Cortex of kidney (tissue), 1 donor: ENCODE measurements at places on chromosomes 7 and 10.

DNA sequence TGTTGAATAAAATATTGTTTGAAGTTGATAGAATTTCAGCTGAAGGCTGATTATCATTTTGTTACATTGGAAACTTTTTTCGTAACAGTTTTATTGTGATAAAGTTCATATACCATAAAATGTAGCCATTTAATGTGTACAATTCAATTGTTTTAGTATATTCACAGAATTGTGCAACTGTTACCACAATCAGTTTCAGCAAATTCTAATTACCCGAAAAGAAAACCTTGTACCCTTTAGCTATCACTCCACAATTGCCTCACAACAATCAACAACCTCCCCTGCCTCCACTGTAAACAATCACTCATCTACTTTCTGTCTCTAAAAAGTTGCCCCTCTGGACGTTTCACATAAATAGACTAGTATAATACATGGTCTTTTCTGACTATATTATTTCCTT is 179.7 kb upstream of the BET1 start:
- no peak for DNase-seq

DNA sequence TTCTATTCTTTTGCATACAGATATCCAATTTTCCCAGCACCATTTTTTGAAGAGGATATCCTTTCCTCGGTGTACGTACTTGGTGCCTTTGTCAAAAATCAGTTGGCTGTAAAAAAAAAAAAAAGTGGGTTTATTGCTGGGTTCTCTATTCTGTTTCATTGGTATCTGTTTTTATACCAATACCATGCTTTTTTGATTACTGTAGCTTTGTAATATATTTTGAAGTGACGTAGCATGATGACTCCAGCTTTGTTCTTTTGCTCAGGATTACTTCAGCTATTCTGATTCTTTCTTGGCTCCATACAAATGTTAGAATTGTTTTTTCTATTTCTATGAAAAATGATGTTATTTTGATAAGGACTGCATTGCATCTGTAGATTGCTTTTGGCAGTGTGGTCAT is 165.5 kb downstream of the MLLT10 start:
- DNase-seq = no peak

DNA sequence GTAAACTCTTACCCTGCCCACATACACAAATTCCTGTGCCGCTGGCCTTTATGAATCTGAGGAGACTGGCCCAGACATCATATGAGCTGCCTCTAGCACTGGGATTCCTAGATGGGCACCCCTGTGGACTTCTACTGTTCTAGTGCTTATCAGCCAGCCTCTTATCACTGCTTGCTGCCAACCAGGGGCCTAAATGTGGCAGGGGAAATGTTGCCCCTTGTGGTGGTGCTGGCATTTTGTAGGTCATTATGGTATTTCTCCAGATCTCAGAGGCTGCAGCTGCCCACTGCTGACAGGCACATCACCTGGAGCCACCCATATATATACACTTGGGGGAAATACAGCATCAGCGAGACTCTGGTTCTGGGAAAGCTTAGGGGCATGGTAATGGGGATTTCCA is 5.4 kb downstream of the SFR1 start:
- no peak for DNase-seq

GRCh38 chr7:151409667-151410404 is at the start of gene WDR86:
Gene WDR86 (minus strand): TSS chr7:151410038. CDS start chr7:151409589, 449 bp downstream.
- no peak for DNase-seq

DNA sequence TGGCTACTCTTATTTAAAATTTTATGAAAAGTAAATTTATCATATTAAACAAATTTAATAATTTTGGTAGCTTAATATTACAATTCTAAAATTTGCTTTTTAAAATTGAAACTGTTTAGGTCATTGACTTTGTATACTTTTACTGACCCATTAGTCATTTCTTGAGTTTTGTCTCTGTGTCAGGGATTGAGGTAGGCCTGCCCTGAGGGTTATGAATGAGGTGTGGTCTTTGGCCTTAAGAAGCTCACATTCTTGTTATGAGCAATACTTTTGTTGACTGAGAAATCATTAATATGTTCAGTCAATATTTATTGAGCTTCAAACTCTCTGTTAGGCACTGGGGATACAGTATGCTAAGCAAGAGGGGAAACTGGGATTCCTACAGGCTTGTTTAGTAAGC is 47.0 kb upstream of the RPA3 start:
- no peak for DNase-seq

DNA sequence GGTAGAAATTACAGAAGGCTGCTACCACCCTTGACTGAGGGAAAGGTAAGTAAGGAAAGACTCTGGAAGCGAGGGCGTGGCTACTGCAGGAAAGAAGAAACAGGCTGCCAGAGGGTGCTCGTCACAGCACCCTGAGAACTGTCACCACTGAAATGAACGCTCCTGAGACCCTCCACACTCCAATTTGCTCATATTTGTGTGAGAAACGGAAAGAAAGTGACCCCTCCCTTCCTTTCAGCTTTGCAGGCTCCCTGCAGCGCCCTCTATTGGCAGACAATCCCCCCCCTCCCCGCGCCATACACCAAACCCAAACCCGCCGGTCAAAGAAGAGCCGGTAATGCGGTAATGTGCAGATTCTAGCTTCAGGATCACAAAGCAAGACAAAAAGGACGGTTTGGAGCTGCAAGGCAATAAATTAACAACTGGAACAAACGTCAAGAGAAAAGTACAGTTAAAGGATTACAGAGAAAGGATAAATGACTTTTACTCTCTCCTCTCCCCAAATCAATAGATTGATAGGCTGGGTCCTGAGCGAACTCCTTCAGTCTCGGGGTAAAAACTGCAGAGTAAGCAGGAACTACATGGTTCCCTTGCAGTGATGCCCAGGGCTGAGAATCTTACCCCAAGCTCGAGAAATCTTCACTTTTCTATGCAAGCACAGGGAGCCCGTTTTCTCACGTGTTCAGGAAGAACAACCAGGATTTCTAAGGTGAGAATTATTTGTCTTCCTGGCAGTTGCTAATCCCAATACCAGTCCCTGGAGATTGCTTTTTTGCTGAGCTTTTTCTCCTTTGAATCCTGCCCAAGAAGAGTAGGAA is 47.6 kb downstream of the STEAP1B start:
- DNase-seq = no peak

DNA sequence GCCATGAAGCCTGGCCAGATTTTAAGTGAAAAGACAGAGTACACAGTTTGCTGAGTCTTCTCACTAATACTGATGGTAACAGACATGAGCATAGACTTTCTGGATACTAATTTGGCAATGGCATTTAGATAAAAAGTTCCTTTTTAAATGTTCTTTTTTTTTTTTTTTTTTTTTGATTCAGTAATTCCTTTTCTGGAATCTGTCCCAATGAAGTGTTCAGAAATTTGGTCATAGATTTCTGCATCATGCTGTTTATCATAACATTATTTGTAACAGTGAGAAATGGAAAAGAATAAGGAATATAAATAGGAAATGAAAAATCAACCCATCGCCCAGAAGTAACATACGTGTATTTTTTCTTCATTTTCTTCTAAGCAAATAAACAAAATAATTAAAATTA is 354.9 kb downstream of the CALN1 start:
- no peak for DNase-seq

GRCh38 chr7:2760098-2760889 is 72.3 kb downstream of the AMZ1 start:
- no peak for DNase-seq

GRCh38 chr10:72171175-72171630 is 44.6 kb upstream of the ANAPC16 start:
- no peak for DNase-seq

DNA sequence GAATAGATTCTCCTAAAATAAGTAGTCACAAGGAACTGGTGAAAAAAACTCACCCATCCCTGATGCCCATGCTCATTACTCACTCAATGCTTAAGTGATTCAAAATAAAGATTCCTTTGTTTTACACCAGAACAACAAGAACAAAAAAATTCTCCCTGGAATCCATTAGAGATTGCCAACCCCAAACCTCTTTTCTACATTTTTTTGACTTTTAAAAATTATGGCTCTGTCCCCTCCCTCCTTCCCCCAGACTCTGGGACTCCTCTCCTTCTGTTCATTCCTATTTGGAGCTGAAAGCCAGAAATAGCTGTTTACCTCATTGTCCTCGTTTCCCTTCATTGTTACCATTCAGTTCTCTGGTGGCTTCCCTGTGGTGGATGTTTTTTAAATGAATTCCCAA is 63.2 kb upstream of the FHIP2A start:
- no peak for DNase-seq

DNA sequence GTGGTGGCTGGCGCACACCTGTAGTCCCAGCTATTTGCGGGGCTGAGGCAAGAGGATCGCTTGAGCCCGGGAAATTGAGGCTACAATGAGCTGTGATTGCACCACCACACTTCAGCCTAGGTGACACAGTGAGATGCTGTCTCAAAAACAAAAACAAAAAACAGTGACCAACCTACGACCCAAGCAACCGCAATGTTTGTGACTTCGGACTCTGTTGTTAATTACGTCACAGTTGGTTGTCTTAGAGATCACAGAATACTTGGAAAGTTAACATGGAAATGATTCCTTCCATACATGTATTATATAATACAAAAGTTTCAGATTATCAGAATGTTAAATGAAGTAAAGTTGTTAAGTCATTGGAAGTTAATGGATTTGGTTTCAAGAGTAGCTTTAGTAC is 106.2 kb downstream of the REEP3 start:
- no peak for DNase-seq

- DNase-seq = no peak
These were observed 7.6 kb downstream of the NDST2 start for GRCh38 chr10:73803680-73804286.

DNA sequence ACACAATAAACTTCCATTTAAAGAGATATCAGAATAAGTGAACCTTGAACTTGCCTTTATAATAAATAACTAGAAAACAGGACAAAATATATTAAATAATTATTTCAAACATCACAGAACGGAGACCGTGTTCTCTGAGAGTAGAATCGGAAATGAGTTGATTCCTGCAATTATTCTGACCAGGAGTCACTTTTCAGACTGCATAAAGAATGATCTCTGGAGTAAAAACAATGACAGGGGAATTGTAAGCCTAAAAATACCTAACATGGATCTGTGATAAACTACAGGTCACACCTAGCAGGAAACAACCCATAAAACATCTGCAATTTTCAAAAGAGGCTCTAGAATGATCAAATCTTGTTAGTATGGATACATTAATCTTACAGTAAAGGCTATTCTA is 577.5 kb upstream of the SORCS1 start:
- no peak for DNase-seq

- DNase-seq = no peak
These were observed 32.9 kb downstream of the AUTS2 start for GRCh38 chr7:69631131-69631530.

- no peak for DNase-seq
These were observed 130.7 kb upstream of the SH2B2 start for GRCh38 chr7:102155821-102156441.

DNA sequence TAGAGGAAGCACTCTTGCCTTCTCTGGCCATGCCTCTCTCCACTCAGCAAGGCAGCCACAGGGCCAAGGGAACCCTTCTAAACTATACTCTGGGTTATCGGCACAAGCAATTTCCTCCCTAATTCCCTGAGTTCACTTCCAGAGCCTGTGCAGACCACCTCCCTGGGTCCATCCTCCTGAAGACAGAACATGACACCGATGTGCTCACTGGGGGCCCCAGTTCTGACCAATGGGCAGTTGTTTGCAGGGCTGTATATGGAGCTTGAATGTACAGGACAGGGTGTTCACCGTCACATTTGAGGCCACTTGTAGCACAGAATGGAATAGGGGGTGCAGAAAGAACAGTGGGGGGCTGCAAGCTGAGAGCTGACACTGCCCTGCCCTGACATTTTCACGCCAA is 77.7 kb downstream of the TFEC start:
- no peak for DNase-seq

DNA sequence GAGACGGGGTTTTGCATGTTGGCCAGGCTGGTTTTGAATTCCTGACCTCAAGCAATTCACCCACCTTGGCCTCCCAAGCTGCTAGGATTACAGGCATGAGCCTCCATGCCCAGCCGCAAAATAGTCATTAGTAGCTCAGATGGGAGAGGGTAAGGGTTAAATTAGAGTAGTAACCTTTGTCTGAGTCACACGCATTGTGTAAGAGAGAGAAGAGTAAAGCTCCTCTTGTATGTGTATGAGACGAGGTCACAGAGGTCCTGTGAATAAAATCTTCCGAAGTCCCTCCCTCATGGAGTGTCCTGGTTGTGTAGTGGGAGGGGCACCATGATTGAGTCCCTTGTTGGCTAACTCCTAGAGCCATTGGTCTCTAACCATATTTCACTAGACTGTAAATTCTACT is 85.2 kb upstream of the CDC14C start:
- DNase-seq = no peak

DNA sequence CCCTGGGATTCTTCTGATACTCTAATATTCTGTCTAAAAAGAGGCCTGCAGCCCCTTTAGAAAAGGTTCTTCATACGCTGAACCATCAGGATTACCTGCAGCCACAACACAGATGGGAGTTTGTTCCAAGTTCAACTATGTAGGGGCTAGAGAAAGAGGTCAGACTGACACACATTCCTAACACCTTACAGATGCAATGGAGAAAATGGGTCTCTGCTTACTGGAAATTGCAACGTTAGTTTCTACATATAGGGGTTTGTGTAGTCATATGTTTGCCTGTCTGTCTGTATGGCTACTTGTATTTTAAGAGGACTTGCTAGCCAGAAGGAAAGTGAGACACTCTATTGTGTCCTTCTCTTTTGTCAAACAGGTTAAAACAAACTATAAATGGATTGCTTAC is 618.5 kb downstream of the INHBA start:
- no peak for DNase-seq

DNA sequence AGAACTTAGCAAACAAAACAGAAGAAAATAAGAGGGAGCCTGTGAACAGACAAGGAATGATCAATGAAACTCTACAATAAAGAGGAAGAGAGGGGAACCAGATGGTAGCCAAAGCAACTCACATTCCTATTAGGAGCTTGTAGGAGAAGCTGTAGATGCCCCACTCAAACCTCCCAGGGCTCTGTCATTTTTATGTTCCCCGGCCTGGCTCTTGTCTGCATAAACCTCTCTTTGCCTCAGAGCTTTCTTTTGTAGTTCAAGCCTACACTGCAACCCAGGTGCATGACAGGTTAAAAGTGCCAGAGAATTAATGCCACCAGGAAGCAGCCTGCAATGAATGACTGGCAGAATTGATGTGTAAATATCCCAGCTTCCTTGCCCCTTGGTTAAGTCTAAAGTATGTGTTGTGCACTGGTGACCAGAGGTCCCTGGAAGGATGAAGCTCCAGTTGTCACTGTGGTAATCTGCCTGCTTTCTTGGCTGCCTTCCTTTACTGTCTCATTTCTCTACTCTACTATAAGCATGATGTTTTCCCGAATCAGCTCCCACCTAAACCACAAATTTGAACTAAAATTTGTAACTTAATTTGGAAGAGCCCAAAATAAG is 40.4 kb downstream of the HDAC9 start:
- DNase-seq = no peak

DNA sequence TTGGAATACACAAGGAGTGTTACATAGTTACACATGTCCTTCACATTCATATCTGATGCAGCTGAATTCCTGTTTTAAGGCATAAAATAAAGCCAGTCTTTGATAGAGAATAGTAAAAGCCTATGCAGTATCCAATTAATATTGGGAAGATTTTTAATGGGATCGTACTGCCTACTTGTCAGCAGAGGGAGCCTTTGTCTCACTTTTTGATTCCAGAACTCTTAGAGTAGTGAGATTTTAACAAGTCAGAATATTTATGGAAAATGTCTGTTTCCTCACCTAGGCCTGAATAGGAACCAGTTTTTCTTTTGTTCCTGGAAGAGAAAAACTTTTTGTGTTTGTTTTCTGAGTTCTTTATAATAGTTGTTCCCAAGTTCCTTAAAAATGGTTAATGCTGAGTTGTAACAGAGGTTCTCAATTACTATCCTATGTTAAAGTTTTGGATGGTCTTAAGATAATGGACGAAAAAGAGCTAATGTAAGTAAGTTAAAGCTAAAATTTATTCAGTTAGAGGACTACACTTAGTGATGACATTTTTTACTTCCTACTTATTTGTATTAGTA is 114.0 kb downstream of the BBS9 start:
- DNase-seq = no peak
